Dermis blood vessel endothelial cell (primary cell): ENCODE measurements at places on chromosomes 2 and 18. TPM values are rescaled to one million over a fixed set of nuclear protein-coding genes. Genes with fewer than 3 reads are reported as not detected.

Gene CCDC178
- total RNA-seq: 1.2 and 2.2 TPM in 2 replicates

Gene GALNT14
- total RNA-seq: 0.56 and 1.7 TPM in 2 replicates

- DNase-seq: no peak
Measured at GRCh38 chr2:102033031-102033749, 41.4 kb downstream of the IL1R2 start.

Gene RTP5
- not detected in 2 replicates for total RNA-seq

DNA sequence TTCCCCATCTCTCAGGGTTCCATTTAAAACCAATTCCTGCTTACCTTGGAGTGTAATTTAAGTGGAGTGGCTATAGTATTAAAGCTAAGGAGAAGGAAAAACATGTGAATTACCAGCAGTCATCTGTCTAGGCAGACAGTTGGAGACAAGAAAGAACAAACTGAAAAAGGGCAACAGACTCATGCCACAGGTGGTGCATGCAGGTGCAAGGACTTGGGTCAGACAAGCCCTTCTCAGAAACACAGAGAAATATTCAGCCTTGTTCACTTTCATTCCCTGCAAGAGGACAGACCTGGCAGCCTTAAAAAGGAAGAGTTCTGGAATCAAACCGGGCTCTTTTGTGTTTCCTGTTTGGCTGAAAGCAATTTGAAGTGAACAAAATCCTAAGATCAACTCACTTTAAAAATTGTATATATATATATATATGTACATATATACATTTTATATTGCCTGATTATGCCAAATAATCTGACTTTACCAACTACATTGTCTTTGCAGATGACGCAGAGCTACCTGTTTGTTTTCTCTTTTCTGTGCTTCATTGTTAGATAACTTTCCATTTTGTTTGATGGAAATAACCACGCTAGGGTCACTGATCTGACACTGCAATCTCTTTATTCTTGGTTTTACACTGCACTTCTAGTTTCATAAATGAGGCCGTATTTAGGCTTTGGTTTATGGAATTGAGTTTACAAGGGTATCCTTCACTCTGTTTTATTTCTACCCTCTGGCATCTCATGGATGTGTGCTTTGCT is 35.1 kb upstream of the VPS54 start:
- DNase-seq: peak; percentile 31

Gene ZSWIM2
- not detected in 2 replicates for total RNA-seq

DNA sequence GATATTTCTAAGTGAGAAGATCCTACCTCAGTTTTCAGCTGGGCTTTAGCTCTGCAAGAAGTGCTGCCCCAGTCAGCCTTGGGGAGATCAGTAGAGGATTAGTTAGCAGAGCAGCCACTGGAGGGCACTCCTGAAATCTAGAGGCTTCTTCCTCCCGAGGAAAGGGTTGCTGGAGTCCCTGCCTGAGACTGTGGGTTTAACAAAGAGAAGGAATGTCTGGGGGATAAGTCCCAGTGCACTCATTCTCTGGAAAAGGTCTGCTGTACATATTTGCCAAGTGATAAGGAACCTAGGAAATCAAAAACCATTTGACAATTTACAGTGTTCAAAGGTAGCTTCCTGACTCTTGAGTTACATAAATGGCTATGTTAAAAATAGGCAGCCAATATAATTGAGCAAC is 207.2 kb downstream of the SLC8A1 start:
- DNase-seq: peak; percentile 69

Gene SLC23A3
- total RNA-seq: 1.3 and 3.2 TPM in 2 replicates

Gene ERMN
- not detected in 2 replicates for total RNA-seq

GRCh38 chr2:1479346-1479745 is 66.1 kb downstream of the TPO start:
- DNase-seq: no peak

DNA sequence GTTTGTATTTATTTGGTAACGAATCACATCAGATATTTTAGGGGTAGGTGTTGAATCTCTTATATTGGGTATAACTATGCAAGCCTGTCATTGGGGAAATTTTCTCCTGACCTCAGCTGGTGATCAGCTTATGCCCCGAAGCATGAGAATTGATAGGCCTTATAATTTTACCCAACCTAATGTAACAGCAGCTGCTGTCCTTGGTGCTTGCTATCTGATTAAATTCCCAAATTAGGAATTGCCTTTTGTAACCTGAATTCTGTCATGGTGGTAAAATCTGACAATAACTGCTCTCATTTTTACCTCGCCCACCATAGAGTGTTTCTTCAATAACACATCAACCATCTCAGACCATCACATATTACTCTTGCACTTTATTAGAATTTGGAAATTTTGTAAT is 1542.6 kb upstream of the PIK3C3 start:
- no peak for DNase-seq

Gene CYTIP
- 0.14 TPM in 1 of 2 replicates, not detected in the other for total RNA-seq
